ENCODE measurements at places on chromosomes 5 and 9.

DNA sequence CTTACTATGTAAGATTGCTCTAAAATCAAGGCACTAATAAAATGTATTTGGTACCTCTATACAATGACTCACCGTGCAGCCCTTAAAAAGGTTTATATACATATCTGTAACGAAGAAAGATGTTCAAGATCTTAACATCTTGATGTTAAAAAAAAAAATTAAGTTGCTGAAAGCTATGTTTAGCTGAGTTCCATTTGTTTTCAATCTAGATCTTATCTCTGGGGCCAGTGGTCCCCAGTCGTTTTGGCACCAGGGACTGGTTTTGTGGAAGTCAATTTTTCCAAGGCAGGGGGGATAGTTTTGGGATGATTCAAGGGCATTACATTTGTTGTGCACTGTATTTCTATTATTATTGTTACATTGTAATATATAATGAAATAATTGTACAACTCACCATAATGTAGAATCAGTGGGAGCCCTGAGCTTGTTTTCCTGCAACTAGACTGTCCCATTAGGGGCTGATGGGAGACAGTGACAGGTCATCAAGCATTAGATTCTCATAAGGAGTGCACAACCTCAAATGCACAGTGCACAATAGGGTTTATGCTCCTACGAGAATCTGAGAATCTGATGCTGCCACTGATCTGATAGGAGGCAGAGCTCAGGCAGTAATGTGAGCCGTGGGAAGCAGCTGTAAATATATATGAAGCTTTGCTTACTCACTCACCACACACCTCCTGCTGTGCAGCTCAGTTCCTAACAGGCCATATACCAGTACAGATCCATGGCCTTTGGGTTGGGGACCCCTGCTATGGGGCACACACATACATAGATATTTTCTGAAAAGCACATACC lies 27.6 kb upstream of the TSLP start:
- H3K36me3 ChIP-seq: no peaks in the 10 kb centered on the region
- no peaks in the 10 kb centered on the region for H3K4me1 ChIP-seq
- DNase-seq: no peak
- no peak overlapping the region for H3K27ac ChIP-seq

DNA sequence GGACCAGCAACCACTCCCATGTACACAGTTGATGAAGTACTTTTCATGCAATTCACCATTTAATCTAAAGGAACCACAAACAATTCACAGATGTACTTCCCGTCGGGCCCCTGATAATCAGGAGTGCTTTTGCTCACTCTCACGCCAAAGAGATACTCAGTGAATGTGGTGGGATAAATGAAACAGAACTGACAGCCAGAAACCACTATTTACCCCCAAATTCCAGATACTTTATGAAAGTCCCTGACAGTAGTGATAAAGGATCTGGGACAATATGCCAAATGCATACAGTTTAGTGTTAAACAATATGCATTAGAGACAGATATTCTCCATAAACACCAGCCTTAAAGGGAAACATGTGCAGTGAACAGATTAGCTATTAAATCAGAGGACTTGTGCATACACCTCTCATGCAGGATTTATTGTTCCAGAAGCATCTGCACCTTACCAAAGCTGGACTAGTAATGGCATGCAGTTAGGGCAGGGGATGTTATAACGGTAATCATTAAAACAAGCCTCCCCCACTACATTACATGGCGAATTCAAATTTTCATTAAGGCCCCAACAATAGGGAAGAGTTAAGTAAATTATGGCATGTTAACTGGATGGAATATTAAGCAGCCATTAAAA lies 74.0 kb upstream of the SLC25A51 start:
- H3K4me1 ChIP-seq: no peaks in the 10 kb centered on the region
- H3K36me3 ChIP-seq: no peaks in the 10 kb centered on the region
- DNase-seq: no peak
- H3K27me3 ChIP-seq: peaks cover 2% of the 10 kb centered on the region
- no peak overlapping the region for H3K4me3 ChIP-seq

- peak within 1 kb of the TSS; percentile 78 for H3K27ac ChIP-seq
- H3K36me3 ChIP-seq: peaks cover 4% of the 10 kb centered on the region
- peaks cover 2% of the 10 kb centered on the region for H3K27me3 ChIP-seq
- peak; percentile 75 for DNase-seq
- H3K4me1 ChIP-seq: peaks cover 34% of the 10 kb centered on the region
Observed at GRCh38 chr5:141681695-141682641, at the start of gene ARAP3. Gene ARAP3, minus strand, starts transcription at chr5:141682230. Its CDS starts 1,744 bp downstream, at chr5:141680486.

- no peak overlapping the region for H3K27ac ChIP-seq
- H3K4me1 ChIP-seq: peaks cover 29% of the 10 kb centered on the region
- peaks cover 13% of the 10 kb centered on the region for H3K36me3 ChIP-seq
- H3K4me3 ChIP-seq: no peak overlapping the region
- no peaks in the 10 kb centered on the region for H3K27me3 ChIP-seq
- DNase-seq: no peak
Observed at GRCh38 chr9:91255327-91255726, 106.4 kb downstream of the AUH start.

GRCh38 chr9:115192835-115193525 lies 75.0 kb upstream of the TNC start:
- DNase-seq: no peak
- H3K4me1 ChIP-seq: no peaks in the 10 kb centered on the region
- H3K4me3 ChIP-seq: no peak overlapping the region

DNA sequence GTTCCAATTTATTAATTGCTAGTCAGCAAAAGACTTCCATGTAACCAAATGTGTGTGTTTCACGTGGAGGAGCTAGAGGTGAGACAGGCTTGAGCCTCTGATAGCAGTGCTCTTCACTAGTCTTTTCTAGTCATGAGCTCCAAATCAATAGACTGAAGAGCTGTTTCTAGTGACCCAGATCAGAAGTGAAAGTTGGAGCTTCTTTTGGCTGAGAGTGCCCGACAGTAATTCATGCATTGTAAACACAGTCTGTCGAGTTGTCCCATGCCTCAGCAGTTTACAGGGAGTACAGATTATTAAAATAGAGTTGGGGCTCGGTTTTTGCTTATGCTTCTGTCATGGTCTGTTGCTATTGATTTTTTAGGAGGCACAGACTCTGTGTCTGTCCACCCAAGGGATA lies 793.1 kb downstream of the DTWD2 start:
- no peaks in the 10 kb centered on the region for H3K27me3 ChIP-seq
- H3K36me3 ChIP-seq: no peaks in the 10 kb centered on the region
- no peaks in the 10 kb centered on the region for H3K4me1 ChIP-seq

- H3K36me3 ChIP-seq: no peaks in the 10 kb centered on the region
- H3K4me1 ChIP-seq: no peaks in the 10 kb centered on the region
- no peak overlapping the region for H3K27ac ChIP-seq
- no peaks in the 10 kb centered on the region for H3K27me3 ChIP-seq
- DNase-seq: no peak
- H3K4me3 ChIP-seq: no peak overlapping the region
Observed at GRCh38 chr5:9507974-9508373, 37.9 kb downstream of the SEMA5A start.

GRCh38 chr5:9209846-9210492 lies 335.9 kb downstream of the SEMA5A start:
- no peak overlapping the region for H3K27ac ChIP-seq
- H3K4me3 ChIP-seq: no peak overlapping the region
- H3K36me3 ChIP-seq: no peaks in the 10 kb centered on the region
- no peak for DNase-seq

DNA sequence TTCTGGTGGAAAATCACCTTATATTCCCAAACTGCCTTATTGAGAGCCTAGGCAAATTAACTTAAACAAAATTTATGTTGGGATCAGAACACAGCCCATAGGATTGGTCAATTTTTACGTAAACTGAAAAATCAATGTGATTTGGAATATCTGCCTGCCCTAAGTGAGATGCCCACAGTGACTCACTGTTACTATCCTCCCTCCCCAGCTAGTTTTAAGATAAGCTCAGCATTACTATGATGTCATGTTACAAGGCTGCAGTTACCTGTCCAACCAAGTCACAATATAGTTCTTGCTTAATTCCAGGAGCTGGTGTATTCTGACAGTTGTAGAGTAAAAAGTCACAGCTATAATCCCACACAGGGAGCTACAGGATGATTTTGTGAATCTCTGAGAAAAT lies 23.1 kb downstream of the SKP1 start:
- DNase-seq: no peak
- no peak overlapping the region for H3K27ac ChIP-seq
- peaks cover 23% of the 10 kb centered on the region for H3K4me1 ChIP-seq
- peaks cover 42% of the 10 kb centered on the region for H3K36me3 ChIP-seq
- no peaks in the 10 kb centered on the region for H3K27me3 ChIP-seq
- H3K4me3 ChIP-seq: no peak overlapping the region

GRCh38 chr5:17169507-17169906 lies 47.9 kb upstream of the BASP1 start:
- H3K27ac ChIP-seq: no peak overlapping the region
- no peak for DNase-seq
- no peaks in the 10 kb centered on the region for H3K4me1 ChIP-seq
- H3K4me3 ChIP-seq: no peak overlapping the region
- H3K27me3 ChIP-seq: no peaks in the 10 kb centered on the region
- H3K36me3 ChIP-seq: no peaks in the 10 kb centered on the region

DNA sequence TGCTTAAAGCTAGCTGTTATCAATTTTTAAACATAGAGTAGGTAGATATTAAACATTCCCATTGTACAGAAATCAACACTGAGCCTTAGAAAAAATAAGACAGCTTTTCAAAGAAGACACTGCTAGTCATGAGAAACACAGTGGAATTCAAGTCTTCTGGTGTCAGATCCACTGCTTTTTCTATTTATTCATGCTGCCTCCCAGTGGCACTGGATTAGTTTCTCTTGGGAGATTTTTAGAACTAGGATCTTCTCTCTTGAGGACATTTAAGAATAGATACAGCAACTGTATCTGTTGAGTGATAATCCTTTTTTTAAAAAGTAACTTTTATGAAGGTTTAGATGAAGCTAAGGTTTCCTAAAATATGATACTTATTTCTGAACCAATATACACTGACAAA lies 1635.4 kb upstream of the C9orf72 start:
- H3K27ac ChIP-seq: no peak overlapping the region
- no peaks in the 10 kb centered on the region for H3K4me1 ChIP-seq
- no peak for DNase-seq
- H3K36me3 ChIP-seq: no peaks in the 10 kb centered on the region

- peaks cover 1% of the 10 kb centered on the region for H3K36me3 ChIP-seq
- H3K27me3 ChIP-seq: no peaks in the 10 kb centered on the region
- no peak for DNase-seq
- no peak overlapping the region for H3K4me3 ChIP-seq
- H3K27ac ChIP-seq: no peak overlapping the region
Observed at GRCh38 chr9:16043756-16044578, 491.1 kb downstream of the CCDC171 start.

GRCh38 chr9:3698076-3698475 lies 172.3 kb upstream of the RFX3 start:
- no peaks in the 10 kb centered on the region for H3K36me3 ChIP-seq
- no peak overlapping the region for H3K27ac ChIP-seq
- no peaks in the 10 kb centered on the region for H3K4me1 ChIP-seq
- H3K27me3 ChIP-seq: peaks cover 5% of the 10 kb centered on the region
- H3K4me3 ChIP-seq: no peak overlapping the region

GRCh38 chr5:163459462-163459818 lies 462 bp downstream of the NUDCD2 start:
- peaks cover 31% of the 10 kb centered on the region for H3K36me3 ChIP-seq
- no peak for DNase-seq
- peak overlapping the region; percentile 99 for H3K4me3 ChIP-seq
- peaks cover 32% of the 10 kb centered on the region for H3K4me1 ChIP-seq
- no peaks in the 10 kb centered on the region for H3K27me3 ChIP-seq
- H3K27ac ChIP-seq: peak overlapping the region; percentile 99

DNA sequence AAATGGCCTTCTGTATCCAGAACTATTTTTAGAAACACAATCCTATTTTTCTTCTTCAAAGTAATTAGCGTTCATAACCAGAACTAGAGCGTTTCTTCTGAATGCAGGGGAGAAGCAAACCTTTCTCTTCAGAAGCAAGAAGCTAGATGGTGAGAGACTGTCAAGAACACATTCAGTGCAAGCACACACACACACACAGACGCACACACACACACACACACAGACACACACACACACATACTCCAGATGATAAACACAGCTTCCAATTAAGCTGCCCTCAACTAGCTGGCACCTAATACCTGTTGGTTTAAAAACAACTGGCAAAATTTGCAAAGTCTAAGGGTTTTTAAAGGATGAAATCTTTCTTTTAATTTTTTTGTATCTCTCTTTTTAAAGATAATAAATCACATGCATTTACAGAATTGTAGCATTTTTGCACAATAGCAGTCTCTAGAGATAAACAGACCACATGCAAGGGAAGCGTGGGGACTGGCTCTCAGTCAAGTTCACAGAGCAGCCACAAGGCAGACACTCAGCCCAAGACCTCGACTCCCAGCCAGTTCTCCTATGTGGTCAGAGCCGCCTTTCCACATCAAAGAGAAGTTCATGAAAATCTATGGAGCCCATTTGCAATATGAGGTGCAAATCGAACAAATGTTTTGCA lies 138.5 kb downstream of the TTLL11 start:
- no peak overlapping the region for H3K4me3 ChIP-seq
- no peaks in the 10 kb centered on the region for H3K36me3 ChIP-seq
- H3K27me3 ChIP-seq: peaks cover 11% of the 10 kb centered on the region
- no peak overlapping the region for H3K27ac ChIP-seq
- peaks cover 16% of the 10 kb centered on the region for H3K4me1 ChIP-seq

GRCh38 chr5:110258460-110259216 lies 467.8 kb downstream of the TMEM232 start:
- DNase-seq: no peak
- H3K27ac ChIP-seq: no peak overlapping the region
- no peak overlapping the region for H3K4me3 ChIP-seq

- peak overlapping the region; percentile 2 for H3K4me3 ChIP-seq
- peaks cover 43% of the 10 kb centered on the region for H3K36me3 ChIP-seq
- H3K27me3 ChIP-seq: no peaks in the 10 kb centered on the region
- peak overlapping the region; percentile 56 for H3K27ac ChIP-seq
Observed at GRCh38 chr9:127519301-127520166, 68.2 kb downstream of the LRSAM1 start.

DNA sequence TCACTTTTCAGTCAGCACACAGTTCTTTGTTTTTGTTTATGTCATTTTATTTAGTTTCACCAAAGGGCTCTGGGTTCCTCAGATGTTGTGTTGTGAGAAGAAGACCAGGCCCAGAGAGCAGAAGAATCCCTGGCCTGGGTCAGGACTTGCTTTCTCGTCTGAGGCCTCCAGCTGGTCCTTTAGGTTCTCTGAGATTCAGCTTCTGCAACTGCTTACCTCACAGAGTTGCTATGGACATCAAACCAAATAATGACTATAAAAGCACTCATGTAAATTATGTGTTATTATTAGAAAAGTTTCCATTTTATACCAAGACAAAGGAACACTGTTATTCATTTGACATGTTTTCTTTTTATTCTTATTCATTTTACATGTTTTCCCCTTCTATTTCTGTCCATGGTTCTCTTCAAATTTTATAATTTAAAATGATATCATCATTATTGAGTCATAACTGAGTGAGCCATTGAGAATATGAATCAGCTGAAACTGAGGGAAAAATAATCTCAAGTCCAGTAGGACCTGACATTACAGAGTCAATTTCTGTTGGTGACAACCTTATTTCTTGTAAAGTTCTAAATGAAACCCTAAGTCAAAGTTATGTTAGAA lies 44.0 kb upstream of the GLRX start:
- no peak for DNase-seq
- H3K4me3 ChIP-seq: no peak overlapping the region
- peaks cover 4% of the 10 kb centered on the region for H3K36me3 ChIP-seq
- H3K4me1 ChIP-seq: peaks cover 36% of the 10 kb centered on the region

All from activated naive CD8-positive, alpha-beta T cell treated with anti-CD3 and anti-CD28 coated beads, Interleukin-2, amount 10 ng/mL, durations not matched to agents 7 days and 5 days (primary cell).